PC-3 (cell line): ENCODE measurements at places on chromosomes 16 and 17. TPM values are rescaled to one million over a fixed set of nuclear protein-coding genes. Genes with fewer than 3 reads are reported as not detected.

The GH1 gene
- total RNA-seq: not detected in 2 replicates

The OR2C1 gene
- total RNA-seq: not detected in 2 replicates

The KRTAP4-9 gene
- total RNA-seq: not detected in 2 replicates

The C1QL1 gene
- total RNA-seq: 2.8 and 4.1 TPM in 2 replicates

The PSMC3IP gene
- total RNA-seq: 20.3 and 24.1 TPM in 2 replicates

The ADAP2 gene
- 0.86 and 2.5 TPM in 2 replicates for total RNA-seq

The TRPV3 gene
- 3.6 and 4.8 TPM in 2 replicates for total RNA-seq

The LRRC37A2 gene
- 7.9 and 8.3 TPM in 2 replicates for total RNA-seq

The TEX2 gene
- 44.2 and 50.5 TPM in 2 replicates for total RNA-seq

The PLXDC1 gene
- total RNA-seq: not detected in 2 replicates

The NLRC5 gene
- total RNA-seq: 0.98 and 4.4 TPM in 2 replicates

The CCL11 gene
- not detected in 2 replicates for total RNA-seq

The CMTM1 gene
- 0.92 and 1.4 TPM in 2 replicates for total RNA-seq

The TBC1D3H gene
- not detected in 2 replicates for total RNA-seq

The KRT33A gene
- not detected in 2 replicates for total RNA-seq

The HSF4 gene
- total RNA-seq: 20.6 and 24.8 TPM in 2 replicates

The MBTPS1 gene
- 56.1 and 56.6 TPM in 2 replicates for total RNA-seq

The SLC5A11 gene
- 0.51 TPM in 1 of 2 replicates, not detected in the other for total RNA-seq

The ZNF286A gene
- 49.6 and 94.1 TPM in 2 replicates for total RNA-seq

The RASD1 gene
- 59.0 and 82.6 TPM in 2 replicates for total RNA-seq

The ATP2A1 gene
- 0.23 and 0.87 TPM in 2 replicates for total RNA-seq

The CHST4 gene
- not detected in 2 replicates for total RNA-seq

The MYH2 gene
- not detected in 2 replicates for total RNA-seq

The FBXL16 gene
- total RNA-seq: 4.3 and 7.5 TPM in 2 replicates

The CETP gene
- total RNA-seq: not detected in 2 replicates

The GPR142 gene
- total RNA-seq: not detected in 2 replicates

The B9D1 gene
- 42.8 and 48.0 TPM in 2 replicates for total RNA-seq

The TPSB2 gene
- total RNA-seq: not detected in 2 replicates

The G6PC1 gene
- total RNA-seq: not detected in 2 replicates

The C17orf100 gene
- total RNA-seq: 0.15 TPM in 1 of 2 replicates, not detected in the other

The GINS3 gene
- 17.5 and 19.6 TPM in 2 replicates for total RNA-seq

The HOXB2 gene
- total RNA-seq: 1.1 TPM in 1 of 2 replicates, not detected in the other

The BEAN1 gene
- total RNA-seq: 1.9 and 2.2 TPM in 2 replicates

The CHMP1A gene
- 108 and 133 TPM in 2 replicates for total RNA-seq

The KCNH4 gene
- not detected in 2 replicates for total RNA-seq

The PTX4 gene
- total RNA-seq: 0.22 and 0.40 TPM in 2 replicates

The FKBP10 gene
- 63.4 and 69.8 TPM in 2 replicates for total RNA-seq

The SDK2 gene
- 0.07 TPM in 1 of 2 replicates, not detected in the other for total RNA-seq

The PRR14 gene
- 9.6 and 14.5 TPM in 2 replicates for total RNA-seq

The TEPSIN gene
- total RNA-seq: 28.8 and 44.1 TPM in 2 replicates

The ACSM5 gene
- total RNA-seq: not detected in 2 replicates

The GPR139 gene
- total RNA-seq: not detected in 2 replicates

The ASGR2 gene
- not detected in 2 replicates for total RNA-seq

The PERCC1 gene
- not detected in 2 replicates for total RNA-seq

The SLC35G3 gene
- not detected in 2 replicates for total RNA-seq

The FBXW10B gene
- total RNA-seq: 7.0 and 7.2 TPM in 2 replicates

The CDH3 gene
- 102 and 109 TPM in 2 replicates for total RNA-seq

The RAP1GAP2 gene
- 14.5 and 26.0 TPM in 2 replicates for total RNA-seq

The COPRS gene
- total RNA-seq: 79.0 and 85.1 TPM in 2 replicates
